ENCODE measurements at places on chromosomes 6 and 20. TPM values are rescaled to one million over a fixed set of nuclear protein-coding genes. Genes with fewer than 3 reads are reported as not detected.
A peak's percentile ranks its signal among the peaks of the same experiment; 100 is the strongest.

CDS2 gene
- polyA plus RNA-seq = 17.0 TPM

NKAPL gene
- polyA plus RNA-seq = 0.49 TPM

SLC26A8 gene
- polyA plus RNA-seq = not detected

HSPA1L gene
- polyA plus RNA-seq = 0.97 TPM

TSBP1 gene
- not detected for polyA plus RNA-seq

CLPSL2 gene
- polyA plus RNA-seq = not detected

PNLDC1 gene
- not detected for polyA plus RNA-seq

TAGAP gene
- not detected for polyA plus RNA-seq

DDX43 gene
- polyA plus RNA-seq = 0.07 TPM

RAD21L1 gene
- not detected for polyA plus RNA-seq

RWDD2A gene
- polyA plus RNA-seq = 3.5 TPM

GRCh38 chr20:11591965-11592364 is 325.7 kb upstream of the BTBD3 start:
- no peak for DNase-seq

DNA sequence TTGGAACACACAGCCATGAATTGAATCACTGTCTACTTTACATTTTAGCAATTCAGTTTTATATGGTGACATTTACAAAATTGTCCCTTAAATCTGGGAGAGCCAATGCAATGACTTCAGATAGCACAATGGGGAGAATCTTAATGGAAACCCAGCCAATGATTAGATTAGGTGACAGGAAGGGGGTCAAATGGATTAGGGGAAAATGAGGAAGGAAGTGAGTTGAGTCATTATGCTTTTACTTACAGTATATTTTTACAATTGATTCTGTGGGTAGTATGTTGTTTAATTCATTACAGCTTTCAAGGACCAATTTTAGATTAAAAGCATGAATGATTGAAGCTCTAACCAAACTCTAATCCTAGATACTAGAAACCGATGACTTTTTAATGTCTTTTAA is 229.8 kb downstream of the SOX4 start:
- DNase-seq = no peak

DNA sequence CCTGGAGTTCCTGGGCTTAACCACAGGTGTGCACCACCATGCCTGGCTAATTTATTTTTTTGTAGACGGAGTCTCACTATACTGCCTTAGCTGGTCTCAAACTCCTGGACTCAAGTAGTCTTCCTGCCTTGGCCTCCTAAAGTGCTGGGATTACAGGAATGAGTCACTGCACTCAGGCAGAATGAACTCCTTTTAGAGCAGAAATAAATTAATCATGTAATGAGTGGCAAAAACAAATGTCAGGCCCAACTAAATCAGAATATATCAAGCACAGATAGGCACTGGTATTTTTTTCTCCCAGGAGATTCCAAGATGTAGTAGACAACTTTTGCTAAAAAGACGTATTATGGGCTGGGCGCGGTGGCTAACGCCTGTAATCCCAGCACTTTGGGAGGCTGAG is 2.6 kb downstream of the RPS10 start:
- DNase-seq = peak; percentile 54

DNA sequence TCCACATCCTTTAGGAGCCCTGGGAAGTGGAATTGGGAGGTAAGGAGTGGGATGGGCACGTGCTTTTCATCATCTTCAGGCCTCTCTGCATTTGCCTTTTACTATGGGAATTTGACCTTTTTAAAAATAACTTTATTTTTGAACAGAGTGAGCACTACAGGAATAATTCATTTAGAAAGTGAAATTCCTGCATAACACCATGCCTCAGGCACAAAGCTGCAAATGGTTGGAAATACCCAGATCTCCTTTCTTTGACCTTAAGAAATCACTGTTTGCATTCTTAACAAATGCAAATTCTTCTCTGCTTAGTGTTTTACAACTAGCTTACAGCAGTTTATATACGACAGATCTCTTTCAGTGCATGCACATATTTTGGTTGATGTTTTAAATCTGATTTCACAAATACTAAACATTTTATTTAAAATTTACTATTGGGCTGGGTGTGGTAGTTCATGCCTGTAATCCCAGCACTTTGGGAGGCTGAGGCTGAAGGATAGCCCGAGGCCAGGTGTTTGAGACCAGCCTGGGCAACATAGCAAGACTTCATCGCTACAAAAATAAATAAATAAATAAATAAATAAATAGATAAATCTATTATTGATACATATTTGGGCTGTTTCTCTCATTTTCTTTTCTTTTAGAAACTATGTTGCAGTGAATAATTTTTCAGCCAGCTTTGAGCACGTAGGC is 24.5 kb downstream of the CST8 start:
- DNase-seq = peak; percentile 34

DNA sequence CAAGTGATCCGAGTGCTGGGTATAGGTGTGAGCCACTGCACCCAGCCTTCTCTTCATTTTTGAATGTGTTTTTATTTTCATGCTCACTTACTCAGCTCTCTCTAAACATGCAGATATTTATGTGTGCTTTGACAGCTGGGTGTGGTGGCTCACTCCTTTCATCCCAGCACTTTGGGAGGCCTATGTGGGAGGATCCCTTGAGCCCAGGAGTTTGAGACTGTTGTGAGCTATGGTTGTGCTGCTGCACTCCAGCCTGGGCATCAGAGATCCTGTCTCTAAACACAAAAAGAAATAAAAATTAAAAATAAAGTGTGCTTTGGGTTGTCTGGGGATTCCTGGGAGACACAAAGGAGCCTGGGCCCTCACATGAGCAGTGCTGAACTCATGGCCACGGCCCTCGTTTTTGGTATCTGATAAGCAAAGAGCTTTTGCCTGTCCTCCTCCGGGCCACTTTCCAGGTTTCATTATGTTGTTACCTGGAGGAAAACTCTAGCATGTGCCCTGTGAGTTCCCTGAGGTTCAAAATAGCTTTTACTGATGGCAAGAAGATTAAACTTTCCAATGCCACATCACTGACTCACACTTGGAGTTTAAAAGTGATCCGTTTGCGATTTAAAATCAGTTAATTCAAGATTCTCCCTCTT is 78.5 kb downstream of the CD164 start:
- no peak for DNase-seq

DNA sequence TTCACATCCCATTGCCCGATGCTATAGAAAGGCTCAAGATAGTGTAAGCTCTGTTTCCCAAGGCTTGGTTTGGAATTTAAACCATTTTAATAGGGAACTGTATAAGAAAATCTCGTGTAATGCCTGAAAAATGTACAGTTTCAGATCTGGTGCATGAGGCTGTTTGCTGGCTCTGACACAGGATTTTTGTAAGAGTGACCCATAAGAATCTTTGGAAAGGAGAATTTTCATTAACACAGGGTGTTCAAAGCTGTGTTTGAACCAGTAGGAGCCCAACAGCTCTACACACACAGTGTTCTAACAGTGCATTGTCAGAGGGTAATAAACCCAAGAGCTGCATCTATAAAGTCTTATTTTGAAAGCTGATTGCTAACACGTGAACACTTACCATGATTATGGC is 293.5 kb downstream of the PRL start:
- DNase-seq = peak; percentile 73

DNA sequence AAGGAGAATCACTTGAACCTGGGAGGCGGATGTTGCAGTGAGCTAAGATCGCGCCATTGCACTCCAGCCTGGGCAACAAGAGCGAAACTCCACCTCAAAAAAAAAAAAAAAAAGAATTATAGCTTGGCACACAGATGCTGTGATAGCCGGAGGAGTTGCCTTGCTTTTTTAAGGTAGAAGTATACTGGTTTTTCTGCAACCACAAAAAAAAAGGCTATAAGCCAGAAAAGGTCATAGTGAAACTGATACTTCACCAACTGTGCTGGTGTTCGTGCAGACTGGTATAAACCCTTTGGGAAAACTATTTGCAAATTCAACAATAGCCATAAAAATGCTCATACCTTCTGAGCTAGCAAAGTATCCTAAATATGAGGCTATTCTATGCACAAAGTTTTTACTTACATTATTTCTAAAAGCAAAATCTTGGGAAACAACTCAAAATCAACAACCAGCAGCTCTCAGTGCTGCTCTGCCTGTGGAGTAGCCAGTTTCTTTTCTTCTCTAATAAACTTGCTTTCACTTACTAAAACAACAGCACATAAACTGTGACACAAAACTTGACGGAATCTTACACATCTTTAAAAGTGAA is 44.0 kb downstream of the B4GALT5 start:
- no peak for DNase-seq

GRCh38 chr6:106527979-106528378 is 101.3 kb downstream of the RTN4IP1 start:
- peak; percentile 98 for DNase-seq

- no peak for DNase-seq
Observed at GRCh38 chr20:41854765-41855164, 236.6 kb upstream of the CHD6 start.

- DNase-seq = no peak
Observed at GRCh38 chr20:20463933-20464374, 96.0 kb downstream of the INSM1 start.

DNA sequence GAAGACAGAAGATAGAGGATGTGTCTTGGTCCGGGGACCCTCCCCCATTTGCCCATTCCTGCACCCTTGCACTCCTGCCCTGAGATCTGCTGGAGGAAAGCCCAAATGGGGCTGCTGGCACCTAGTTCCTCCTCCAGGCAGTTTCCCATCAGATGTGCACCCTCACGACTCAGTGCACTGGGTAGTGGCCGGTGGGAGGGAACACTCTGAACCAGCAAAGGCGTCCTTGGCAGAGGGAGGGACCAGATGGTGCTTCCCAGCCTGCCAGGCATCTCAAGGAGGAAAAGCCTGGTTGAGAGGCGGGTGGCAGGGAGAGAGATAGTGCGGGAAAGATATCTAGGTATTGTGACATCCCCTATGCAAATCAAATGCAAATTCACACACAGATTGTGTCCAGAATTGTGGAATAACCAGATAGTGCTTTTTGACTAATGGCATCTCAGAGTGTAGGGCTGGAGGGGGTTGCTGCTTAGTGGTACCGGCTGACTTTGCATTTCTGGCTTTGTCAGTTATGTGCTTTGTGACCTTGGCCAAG is 19.5 kb downstream of the TMEM151B start:
- DNase-seq = no peak

- no peak for DNase-seq
Observed at GRCh38 chr6:46730921-46731461, 4.2 kb downstream of the PLA2G7 start.

GRCh38 chr6:5724911-5725310 is 281.8 kb downstream of the NRN1 start:
- no peak for DNase-seq

GRCh38 chr20:51211191-51211590 is 188.3 kb upstream of the KCNG1 start:
- no peak for DNase-seq

DNA sequence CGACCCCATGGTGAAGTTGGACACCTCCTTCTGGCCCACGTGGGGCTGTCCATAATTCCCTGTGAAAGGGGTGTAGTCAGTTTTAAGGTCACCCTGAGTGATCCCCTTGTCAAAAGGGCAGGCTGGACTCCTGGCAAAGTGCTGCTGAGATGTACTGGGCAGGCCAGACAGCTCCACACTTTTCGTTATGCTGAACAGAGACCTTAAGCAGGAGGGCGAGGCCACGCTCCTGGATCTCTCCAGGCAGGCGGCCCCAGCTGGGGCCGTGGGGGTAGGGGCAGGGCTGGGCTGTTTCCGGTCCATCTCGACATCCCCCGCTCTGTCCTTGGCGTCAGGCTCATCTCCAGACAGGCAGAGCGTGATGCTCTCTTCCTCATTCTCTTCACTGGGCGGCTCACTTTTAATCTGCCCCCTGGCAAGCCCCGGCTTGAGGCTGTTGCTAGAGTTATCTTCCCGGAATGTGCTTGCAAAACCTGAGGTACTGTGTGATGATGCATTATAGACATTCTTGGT is 56.7 kb downstream of the GJA10 start:
- DNase-seq = no peak

DNA sequence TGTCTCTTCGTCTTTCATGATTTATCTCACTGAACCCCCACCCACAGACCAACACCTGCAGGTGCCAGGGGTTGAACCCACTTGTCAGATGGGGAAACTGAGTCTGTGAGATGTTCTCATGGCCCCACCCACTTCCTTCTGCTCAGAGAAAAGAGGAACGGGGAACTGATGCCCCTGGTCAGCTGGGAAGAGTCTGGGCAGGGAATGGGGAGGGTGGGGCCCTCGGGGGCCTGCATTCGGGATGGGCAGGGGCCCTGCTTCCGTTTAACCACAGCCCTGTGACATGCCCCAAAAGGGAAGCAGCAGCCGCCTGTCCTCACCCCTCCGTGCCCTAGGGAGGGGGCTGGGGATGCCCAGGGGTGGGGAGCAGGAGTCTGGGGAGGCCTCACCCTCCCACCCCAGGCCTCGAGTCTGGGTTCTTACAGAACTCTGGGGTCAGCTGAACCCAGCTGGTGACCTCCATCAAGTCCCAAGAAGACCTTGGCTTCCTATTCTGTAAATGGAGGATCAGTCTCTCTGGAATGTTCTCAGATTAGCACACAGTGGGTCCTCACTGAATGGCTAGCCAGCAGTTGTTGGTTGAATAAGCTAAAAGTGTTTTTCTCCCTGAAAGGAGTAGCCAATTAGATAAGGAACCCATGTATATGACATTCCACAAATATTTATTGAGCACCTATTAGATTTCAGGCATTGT is 81.5 kb downstream of the CEBPB start:
- DNase-seq = no peak

DNA sequence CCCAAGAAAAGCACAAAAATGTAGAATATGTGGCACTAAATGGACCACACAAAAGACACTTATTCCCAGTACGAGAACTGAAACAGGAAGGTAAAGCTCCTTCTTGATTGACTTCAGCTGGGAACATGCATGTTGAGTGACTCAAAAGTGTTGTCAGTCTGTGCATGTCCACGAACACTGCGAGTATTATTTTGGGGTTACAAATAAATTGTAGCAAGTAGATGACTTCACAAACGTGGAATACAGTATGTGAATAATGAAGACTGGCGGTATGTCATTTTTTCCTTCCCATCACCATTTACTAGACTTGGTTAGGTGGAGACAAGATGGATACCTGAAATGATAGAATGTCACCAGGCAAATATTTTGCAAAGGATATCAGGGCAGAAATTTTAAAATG is 45.4 kb downstream of the L3MBTL3 start:
- DNase-seq = no peak

- no peak for DNase-seq
Observed at GRCh38 chr6:32046450-32047083, 8.4 kb downstream of the CYP21A2 start.

Data from IMR-90 (cell line).